ENCODE measurements at places on chromosomes 12 and 14. TPM values are rescaled to one million over a fixed set of nuclear protein-coding genes. Genes with fewer than 3 reads are reported as not detected.

DNA sequence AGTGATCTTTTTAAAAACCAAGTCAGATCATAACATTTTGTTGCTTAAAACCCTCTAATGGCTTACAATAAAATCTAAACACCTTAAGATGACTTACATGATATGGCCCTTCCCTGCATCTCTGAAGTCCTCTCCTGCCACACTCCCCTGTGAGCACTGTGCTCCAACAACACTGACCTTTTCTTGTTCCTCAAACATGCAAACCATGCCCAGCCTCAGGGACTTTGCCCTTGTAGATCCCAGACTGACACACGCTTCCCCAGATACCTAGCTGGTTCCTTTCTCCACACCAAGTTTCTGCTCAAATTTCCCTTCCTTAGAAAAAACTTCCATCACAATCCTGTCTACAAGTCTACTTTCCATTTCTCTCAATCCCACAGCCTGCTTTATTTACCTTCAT, 128.6 kb downstream of the IPO8 start:
- no peak for DNase-seq

DNA sequence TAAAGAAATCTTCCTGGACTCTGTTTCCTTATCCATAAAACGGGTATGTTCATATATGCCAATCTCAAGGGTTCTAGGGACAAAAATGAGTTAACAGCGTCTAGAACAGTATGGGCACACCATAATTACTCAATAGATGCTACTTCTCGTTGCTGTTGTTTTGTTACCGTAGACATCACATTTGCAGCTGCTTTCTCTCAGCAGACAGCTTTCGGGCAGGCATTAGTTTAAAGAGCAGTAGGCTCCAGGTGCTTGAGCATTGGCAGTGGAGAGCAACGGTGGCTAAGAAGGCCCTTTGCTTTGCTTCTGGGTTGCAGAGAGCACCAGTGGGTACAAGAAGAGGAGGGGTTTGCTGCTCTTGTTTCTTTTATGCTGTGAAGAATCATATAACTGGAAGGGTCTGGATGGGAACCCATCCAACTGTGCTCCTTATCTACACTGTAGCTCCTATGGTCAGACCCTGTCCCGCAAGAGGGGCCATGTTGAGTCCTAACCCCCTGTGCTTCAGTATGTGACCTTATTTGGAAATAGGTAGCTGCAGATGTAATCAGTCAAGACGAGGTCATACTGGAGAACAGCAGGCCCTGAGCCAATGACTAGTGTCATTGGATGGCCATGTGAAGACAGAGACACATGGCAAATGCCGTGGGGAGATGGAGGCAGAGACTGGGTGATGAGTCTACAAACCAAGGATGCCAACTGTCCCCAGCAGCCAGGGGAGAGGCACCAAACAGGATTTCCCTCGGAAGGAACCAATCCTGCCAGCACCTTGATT, 120.0 kb downstream of the RBM19 start:
- no peak for DNase-seq

- DNase-seq: no peak
Observed at GRCh38 chr12:69328426-69328825, 19.8 kb upstream of the LYZ start.

- no peak for DNase-seq
Observed at GRCh38 chr14:89000007-89000942, 175.8 kb downstream of the TTC8 start.

DNA sequence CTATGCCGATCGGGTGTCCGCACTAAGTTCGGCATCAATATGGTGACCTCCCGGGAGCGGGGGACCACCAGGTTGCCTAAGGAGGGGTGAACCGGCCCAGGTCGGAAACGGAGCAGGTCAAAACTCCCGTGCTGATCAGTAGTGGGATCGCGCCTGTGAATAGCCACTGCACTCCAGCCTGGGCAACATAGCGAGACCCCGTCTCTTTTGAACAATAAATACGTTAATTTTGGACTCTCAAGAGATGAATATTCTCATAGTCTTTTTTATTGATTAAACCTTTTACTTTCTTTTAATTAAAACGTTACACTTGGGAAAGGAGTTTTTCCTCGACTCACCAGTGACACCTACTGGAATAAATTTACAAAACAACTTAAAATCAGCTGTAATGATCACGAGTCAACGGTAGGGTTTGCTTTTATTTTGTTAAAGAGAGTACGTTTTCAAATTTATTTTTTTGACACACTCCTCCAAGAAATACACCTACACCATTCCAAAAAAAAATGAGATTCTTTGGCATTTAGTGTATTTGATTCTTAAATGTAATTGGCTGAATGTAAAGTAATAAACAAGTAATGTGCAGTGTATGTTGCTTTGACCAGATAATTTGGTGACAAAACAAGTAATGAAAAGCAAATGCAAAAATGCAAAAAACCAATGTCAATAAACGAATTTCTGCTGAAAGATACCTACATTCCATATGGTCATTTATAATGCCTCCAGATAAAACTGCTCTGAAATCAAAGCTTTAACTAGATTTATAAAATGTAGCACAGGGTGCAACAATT, 687 bp upstream of the RPS29 start:
- peak; percentile 77 for DNase-seq

GRCh38 chr14:95318399-95319311, 1.1 kb downstream of the CLMN start:
- no peak for DNase-seq

DNA sequence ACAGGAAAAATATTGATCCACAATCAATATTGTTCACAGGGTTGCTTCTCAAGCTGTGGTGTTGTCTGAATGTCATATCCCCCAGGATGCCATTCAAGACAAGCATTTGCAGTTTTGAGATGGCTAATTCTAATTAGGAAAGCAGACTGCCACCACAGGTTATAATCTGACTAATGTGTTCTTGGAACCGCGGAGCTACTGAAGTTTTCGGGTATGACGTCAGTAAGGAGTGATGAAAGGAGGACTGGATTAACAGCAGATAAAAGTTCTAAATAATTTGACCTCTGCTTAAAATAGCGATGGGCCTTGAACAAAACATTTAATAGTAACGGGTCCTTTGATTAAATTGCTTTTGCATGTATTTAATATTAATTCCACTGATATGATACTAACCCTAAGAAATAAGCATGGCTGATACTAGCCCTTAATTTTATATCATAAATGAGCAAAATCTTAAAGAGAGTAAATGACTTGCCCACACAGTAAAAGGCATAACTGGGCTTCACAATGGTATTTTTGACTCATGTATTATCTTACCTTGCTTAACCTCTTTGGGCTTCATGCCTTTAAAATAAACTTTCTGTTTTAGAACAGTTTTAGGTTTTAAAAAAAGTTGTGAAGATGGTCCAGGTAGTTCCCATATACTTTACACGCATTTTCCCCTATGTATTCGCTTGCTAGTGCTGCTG, 50.3 kb downstream of the TSHR start:
- DNase-seq: no peak

DNA sequence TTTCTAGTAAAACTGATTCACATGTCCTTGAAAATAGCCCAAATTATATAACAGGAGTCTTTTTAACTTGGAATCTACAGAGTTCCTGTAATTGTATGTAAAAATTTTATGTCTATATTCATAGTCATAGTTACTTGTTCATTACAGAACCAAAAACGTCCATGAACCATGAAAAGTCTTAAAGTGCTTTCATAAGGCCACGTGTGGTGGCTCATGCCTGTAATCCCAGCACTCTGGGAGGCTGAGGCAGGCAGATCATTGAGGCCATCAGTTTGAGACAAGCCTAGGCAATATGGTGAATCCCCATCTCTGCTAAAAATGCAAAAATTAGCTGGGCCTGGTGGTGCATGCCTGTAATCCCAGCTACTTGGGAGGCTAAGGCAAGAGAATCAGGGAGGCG, 48.4 kb downstream of the GALNT4 start:
- no peak for DNase-seq

- peak; percentile 70 for DNase-seq
Observed at GRCh38 chr12:2691006-2691344, 103.8 kb upstream of the FKBP4 start.

- DNase-seq: no peak
Observed at GRCh38 chr12:19597167-19598026, 158.1 kb downstream of the AEBP2 start.

DNA sequence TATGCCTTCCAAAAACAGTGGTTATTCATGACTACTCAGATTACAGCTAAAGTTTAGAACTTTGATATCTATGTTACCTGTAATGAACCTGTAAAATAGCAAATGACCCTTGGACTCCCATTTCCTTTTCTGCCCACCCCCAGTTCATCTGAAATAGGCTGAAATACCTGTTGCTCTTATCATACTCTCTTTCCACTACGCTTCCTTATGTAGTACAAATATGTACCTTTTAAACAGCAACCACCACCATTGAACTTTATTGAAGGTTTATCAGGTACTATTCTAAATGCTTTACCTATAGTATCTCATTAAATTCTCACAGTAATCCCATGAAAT, 239.7 kb downstream of the SSPN start:
- no peak for DNase-seq

GRCh38 chr12:16407346-16407745, 59.9 kb downstream of the MGST1 start:
- DNase-seq: no peak

DNA sequence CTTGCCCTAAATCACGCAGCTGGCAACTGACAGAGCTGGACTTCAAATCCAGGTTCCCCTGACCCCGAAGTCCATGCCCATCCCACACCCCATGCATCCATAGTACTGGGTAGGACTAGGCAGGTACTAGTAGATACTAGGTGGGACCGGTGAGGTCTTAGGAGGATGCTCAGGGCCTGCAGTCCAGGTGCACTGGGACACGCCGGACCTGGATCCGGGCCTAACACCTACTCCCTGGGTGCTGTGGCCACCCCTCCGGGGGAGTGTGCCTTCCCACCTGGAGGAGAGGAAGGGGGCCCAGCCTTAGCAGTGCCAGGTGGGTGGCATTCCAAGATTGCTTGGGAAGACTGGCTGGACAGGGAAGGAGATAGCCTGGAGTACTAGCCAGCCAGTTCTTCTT, 64.8 kb downstream of the CACNA1C start:
- no peak for DNase-seq

GRCh38 chr12:5589054-5589453, 157.1 kb downstream of the NTF3 start:
- no peak for DNase-seq

DNA sequence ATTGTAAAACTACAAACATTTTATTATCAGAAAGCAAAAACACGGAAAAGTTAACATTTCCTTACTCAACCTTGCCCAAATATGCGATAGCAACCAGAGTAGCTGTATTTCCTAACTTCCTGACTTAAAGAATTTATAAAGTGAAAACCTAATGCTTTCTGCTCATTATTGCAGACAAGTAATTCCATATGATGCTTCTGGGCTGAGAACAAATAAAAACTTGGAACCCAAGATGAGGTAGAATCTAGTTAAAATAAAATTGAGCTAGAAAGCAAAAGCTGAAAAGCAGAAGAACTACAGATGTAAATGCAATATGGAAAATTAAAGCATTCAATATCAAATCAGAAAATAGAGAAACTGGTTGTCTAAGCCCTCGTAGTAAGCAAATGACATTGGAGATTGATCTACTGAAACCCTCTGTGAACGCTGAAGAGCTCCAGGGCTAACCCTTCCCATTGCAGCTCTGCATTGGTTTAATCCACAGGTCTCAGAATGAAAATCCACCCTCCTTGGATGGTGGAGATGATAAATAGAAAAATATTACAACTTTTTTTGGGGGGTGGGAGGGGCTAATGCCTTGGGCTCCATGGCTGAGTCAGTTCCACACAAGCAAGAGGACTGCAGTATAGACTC, 40.7 kb downstream of the CORO1C start:
- no peak for DNase-seq

DNA sequence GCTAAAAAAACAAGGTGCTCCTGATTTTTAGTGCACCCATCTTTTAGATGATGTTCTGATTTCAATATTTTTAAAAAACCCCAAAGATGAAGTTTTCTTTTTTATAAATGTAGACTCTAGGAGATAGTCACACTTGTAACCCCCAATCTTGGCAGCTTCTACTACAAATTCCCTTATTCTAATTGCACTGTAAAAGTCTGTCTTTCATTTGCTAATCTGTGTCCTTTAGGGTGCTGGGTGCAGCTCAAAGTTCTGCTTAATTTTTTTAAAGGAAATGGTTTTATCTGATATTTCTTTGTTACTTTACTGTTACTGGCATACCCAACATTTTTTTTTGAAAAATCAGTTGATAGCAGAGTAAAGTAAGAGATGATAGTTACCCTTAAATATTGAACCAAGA, 172.0 kb downstream of the TRHDE start:
- no peak for DNase-seq

DNA sequence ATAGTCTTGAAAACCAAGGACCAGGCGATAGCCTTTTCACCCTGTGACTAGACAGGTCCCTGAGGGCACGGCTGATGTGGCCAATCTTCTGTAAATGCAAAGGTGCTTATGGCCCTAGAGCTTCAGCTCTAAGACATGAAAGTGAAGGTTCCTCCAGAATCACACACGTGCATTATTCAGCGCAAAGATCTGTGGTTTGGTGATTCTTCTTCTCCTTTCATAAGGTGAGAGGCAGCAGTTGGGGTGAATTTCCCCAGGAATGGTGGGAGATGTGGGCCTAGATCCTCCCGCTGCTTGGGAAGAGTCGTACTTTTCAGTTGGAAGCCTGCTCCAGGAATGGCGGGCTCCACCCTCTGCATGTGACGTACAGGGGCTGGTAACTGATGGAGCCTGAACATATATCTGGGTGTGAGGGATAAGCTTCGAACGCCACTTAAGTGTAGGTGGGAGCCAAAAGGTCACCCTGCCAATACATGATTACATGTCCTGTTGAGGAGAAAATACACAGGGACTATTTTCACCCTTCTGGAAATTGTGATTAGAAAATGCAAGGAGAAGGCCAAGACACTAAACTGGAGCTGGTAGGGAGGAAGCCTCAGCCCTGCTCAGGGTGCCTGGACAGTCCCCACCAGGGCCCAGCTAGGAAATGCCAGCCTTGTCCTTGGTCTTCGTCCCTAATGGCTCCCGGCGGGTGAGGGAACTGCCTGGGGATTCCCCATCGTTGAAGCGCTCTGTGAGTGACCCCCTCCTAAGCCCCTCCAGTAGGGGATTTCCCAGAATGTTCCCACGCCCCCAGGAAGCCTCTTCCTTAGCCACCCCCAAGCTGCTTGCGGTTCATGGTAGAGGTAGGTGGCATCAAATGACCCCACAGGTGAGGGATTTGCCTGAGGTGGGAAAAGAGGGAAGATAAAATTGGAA, 17.6 kb downstream of the BATF start:
- no peak for DNase-seq

Gene RDH12
- total RNA-seq: not detected

Gene TEX22
- not detected for total RNA-seq

Gene VPS37B
- 145 TPM for total RNA-seq

Gene TXNRD1
- total RNA-seq: 25.1 TPM

Gene C12orf60
- not detected for total RNA-seq

Gene OLR1
- not detected for total RNA-seq

Gene NGB
- not detected for total RNA-seq

Gene CLEC14A
- total RNA-seq: not detected

Gene GDF11
- total RNA-seq: 4.6 TPM
